ENCODE measurements at places on chromosomes 7 and 10.

DNA sequence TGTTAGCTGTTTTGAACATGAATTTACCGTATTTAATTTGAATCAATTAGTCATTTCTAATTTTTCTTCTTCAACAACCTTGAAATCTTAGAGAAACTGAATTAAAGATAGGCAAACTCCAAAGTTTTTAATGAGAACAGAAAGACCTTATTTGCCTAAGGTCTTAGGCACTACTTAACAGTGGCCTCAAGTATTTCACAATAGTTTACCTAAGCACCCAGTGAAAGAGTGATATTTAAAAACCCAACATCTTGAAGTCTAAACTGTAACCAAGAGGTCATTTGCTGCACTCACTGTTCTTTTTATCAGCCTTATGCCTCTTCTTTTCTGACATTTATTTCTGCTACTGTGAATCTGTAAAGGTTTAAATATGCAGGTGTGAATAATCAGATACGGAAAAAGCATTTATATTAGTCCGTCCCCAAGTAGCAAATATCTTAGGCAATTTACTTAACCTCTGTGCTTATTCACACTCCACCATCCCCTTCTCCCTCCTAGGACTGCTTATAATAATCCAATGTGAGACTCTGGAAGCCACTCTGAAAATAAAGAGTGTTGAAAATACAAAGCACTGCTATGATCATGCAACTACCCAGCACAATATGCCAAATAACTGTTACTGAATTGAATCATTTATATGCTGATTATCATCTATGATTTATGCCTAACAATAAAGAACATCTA lies 105.7 kb downstream of the ELAPOR2 start:
- no peak for DNase-seq

DNA sequence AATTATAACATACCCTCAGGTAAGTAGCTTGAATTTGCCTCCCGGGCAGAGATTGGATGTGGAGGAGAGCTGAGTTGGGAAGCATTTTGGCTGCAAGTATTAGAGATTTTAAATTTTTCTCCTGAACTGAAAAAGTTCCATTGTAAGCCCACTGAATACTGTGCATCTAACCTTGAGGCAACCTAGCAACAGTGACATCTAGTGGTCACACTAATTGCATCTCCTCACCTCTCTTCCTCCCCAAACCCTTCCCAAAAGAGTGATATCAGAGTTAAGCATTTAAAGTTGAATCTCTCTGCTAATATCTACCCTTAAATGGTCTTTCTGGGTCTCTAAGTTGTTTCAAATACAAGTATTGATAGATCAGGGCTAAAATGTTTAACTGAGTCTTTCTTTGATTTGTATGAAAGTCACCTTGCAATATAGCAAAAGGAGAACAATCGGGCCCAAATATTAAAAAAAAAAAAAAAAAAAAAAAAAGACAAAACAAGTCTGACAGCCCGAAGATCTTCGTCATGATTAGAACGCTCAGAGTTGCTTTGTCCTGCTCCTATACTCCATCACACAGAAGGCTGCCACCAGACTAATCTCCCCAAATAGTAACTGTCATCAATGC lies 40.4 kb upstream of the DLX5 start:
- DNase-seq = peak; percentile 11

- DNase-seq = no peak
Observed at GRCh38 chr10:130805635-130806030, 505.9 kb downstream of the TCERG1L start.

- DNase-seq = no peak
Observed at GRCh38 chr10:86770412-86770960, 14.1 kb downstream of the BMPR1A start.

DNA sequence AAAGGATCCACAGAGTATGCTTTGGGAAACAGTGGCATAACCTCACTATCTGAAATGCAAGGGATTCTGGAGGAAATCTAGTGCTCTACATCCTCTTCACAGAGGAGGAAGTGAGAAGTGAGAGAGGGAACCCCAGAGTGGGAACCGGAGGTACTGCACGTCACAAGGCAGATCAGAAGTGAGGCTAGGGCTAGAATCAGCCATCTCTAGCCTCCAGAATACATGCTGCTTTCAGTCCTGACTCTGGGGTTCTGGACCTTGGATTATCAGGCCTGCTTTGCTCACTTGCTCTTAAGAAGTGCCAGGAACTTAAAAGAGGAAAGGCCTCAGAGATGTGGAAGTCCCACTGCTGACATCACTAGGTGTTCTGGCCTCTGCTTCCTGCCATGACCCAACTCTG lies 25.7 kb downstream of the ZNF503 start:
- DNase-seq = peak; percentile 3

DNA sequence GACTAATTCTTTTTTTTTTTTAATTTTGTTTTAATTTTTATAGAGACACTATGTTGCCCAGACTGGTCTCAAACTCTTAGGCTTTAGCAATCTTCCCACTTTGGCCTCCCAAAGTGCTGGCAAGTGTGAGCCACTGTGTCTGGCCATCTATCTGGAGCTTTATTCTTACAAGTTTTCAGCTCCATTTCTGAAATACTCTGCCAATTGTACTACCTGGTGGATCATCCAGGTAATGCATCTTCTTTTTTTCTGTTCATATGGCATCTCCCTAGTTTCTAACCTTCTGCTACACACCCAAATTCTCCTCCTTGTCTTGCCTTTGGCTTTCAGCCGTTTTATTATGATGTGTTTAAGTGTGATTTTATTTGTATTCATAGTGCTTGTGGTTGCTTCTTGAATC lies 40.2 kb downstream of the ZNF365 start:
- DNase-seq = no peak

DNA sequence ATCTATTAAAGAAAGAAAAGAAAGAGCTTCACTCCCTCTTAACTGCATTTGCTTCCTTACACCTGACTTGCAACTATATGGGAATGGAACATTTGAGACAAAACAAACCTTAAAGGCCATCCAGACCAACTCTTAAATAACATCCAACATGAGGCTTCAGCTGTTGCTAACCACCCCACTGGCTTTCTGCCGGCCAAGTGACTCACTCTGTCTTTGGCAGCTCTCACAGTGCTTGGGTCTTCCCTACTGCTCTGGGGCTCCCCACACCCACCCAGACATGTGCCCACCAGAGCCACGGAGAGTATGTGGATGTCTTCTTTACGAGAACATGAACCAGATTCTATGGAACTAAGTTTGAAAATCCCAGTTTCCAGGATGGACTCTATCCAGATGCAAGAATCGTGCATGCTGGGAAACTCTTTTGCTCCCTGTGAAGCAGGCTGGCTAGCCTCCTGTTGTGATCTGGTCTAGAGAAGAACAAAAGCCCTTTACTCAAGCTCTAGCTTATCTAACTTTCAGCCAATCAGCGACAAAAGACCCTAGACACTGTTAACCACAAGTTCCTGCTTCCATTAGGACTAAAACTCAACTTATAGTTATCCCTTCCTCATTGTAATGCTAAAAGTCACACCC lies 245.7 kb downstream of the TCERG1L start:
- DNase-seq = no peak

DNA sequence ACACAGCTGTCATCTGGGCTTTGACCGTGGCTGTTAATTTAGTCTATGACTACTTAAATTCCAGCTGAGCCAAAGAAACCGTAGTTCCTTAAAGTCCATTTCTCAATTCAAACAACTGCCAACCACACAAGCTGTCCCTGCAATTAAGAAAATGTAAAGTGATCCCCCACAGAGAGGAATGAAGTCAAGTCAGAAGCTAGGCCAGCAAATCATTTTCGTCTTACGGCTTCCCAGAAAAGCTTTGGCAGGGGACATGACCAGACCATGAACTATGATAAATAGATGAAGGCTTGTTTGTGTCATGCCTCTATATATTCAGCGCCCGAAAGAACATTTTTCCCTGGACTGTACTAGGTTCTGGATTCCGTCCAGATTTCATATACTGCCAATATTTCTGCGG lies 54.6 kb downstream of the HACD1 start:
- DNase-seq = no peak

GRCh38 chr7:109407756-109408155 lies 838.1 kb downstream of the DNAJB9 start:
- DNase-seq = no peak

- no peak for DNase-seq
Observed at GRCh38 chr10:21797984-21798765, 205.4 kb downstream of the DNAJC1 start.

DNA sequence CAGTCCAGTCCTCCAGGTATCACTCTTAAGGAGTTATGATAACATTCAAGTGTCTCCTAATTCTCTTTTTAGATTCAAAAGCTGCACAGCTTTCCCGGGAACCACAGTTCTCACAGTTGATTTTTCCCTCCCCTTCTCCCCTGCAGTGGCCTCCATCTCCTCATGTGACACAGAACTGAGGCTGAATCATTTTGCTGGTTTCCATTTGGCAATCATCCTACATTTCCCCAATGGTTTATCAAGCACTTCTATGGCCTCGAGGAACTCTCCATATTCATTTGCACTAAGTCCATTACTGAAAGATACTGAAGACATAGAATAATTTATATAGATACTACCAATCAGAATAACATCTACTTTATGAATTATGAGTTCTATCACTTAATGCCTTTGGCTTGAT lies 484.9 kb downstream of the GPAM start:
- DNase-seq = no peak

DNA sequence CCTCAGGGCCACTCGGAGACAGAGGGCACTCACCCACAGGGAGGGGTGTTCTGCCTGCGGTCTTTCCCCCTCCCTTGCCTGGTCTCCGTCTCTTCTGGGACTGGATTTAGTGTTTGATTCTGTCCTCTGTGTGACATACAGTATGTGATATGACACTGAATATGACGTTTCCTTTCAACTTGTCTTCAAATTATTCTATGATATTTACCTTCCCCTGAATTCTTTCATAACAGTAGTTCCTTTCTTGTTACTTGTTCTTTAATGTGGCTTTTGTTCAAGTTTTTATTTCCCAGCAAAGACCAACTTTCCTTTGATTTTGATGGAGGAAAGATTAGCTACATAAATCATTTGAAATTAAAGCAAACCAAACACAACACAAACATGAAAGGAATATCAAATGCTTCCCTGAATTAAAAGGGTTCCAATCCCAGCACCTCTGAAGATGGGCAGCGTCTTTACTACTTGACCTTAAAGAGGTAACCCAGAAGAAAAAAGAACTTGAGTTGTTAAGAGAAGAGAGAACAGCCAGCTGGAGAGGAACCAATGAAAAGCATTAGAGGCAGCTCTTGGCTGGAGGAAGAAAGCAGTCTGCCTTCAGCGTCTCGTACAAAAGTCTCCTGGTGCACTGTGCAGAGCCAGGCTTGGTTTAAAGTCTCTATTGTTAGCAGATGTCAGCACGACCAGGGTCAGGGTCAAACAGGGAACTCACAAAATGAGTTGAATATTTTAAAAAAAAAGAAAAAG lies 18.3 kb upstream of the RHEB start:
- no peak for DNase-seq

GRCh38 chr10:75611993-75612372 lies 180.6 kb downstream of the LRMDA start:
- DNase-seq = no peak

DNA sequence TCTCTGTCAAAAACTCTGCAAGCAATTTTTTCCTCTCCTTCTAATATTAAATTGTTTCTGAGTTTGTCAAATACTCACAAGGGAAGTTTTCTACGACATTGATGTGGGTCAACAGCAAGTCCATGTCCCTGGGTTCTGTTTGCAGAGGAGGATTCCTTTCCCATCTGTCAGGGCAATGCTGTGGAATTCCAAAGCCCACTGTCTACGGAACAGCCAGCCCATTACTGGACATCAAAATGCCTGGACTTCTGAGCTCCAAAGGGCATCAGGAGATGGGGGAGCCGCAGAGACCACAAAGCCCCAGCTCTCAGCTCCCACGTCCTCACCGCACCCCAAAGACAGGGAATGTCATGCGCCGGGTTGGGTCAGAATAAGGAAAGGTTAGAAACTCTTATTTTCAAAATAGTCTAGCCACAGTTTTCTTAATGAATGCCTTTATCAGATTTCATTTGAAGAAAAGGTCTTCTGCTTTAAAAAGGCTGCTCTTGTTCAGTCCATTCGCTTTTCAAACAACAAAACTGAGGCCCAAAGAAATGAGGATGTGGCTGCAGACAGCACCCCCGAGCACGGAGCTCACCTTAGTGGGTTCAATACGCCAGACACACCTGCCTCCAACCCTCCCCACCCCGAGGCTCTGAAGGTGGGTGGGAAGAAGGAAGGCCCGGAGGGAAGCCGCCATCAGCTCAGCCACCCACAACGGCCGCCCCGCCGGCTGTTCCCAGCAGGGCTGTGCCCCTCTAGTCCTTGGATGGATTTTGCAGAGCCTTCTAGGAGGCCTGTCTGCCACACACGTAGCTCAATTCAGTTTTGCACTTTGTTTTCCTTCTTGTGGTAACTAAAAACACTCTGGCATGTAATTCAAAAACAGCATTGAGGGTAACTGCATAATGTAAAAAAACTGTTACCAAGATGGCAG lies 44.7 kb downstream of the PTPRN2 start:
- no peak for DNase-seq

- peak; percentile 5 for DNase-seq
Observed at GRCh38 chr10:110643653-110644597, at the start of gene RBM20. Gene RBM20, plus strand, starts transcription at chr10:110644336. Its CDS starts 119 bp downstream, at chr10:110644455.

DNA sequence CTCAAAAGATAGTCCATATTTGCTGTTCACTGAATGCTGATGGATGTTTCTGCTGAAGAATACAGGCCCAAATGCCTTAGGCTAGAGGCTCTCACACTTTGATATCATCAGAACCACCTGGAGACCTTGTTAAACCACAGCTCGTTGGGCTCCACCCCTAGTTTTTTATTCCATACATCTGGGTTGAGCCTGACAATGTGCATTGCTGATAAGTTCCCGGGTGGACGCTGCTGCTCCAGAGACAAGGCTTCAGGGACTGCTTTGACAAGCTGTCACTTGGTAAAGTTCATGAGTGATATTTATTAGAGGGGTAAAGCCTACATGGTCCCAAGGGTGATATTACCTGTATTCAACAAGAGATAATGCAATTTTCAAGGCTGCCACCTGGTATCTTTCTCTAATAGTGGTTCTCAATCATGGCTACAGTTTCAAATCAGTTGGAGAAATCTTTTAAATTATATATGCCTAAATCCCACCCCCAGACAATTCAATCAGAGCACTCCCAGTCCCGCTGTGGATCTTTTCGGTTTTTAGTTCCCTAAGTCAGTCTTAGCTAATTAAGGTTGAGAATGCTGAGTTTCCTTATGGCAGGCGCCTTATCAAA lies 107.1 kb upstream of the GSDME start:
- DNase-seq = no peak

DNA sequence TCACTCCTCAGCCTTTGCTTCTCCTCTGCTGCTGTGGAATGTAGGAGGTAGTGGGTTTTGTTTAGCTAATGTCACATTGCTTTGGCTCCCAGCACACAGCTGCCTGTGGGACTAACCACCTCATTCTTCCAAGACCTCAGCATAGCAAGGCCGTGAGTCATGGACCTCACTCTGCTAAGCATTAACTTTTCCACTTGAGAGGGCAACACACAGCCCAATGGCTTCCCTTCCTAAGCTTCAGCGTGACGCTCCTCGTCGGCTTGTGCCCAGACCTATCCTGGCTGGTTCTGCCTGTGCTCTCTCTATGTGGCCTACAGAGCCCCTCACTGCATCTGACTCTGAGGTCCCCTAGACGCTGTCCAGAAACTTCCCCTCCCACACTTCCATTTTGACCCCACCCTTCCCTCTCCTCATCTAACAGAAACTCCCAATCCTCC lies 23.3 kb downstream of the MYOF start:
- no peak for DNase-seq

Data from memory B cell (primary cell).